ENCODE measurements at places on chromosomes 7 and 10.

DNA sequence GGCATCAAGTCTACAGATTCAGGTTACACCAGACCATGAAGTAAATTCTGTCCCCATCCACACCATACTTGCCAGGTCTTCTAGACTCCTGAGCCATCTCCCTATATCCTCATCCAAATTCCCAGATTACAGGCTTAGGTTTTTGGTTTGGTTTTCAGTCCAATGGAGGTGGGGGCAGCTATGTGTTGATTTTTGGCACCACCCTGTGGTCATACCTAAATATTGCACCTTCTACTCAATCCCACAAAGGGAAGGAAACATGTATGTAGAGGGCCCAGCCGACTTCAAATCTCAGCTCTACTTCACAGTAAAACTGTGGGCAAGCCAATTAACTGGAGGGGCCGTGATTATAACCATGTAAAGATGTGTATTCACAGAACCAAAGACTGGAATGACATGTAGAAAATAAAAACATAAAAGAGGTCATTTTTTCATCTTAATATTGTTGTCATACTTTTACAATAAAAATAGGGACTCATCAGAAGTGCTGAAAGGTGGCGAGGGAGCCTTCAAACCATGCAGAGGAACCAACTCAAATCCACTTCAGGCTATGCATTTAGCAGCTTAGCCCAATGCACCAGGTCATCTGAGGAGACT is 19.8 kb downstream of the ERCC6 start:
- no peak for DNase-seq

GRCh38 chr7:132446260-132446659 is 130.0 kb downstream of the PLXNA4 start:
- DNase-seq = no peak

- DNase-seq = no peak
Observed at GRCh38 chr7:26603631-26604030, 260.8 kb downstream of the SKAP2 start.

GRCh38 chr10:96118604-96119450 is 11.3 kb upstream of the ZNF518A start:
- DNase-seq = no peak

DNA sequence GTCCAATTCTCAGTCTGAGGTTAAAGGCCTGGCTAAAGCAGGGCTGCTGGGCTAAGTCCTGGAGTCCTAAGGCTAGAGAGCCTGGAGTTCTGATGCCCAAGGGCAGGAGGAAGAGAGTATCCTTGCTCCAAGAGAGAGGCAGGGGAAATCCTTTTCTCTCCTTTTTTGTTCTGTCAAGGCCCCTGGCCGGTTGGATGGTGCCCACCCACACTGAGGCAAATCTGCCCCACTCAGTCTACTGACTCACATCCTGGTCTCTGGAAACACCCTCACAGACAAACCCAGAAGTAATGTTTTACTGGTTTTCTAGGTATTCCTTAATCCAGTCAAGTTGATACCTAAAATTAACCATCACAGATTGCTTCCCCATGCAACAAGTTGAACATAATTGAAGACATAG is 23.0 kb downstream of the ZNF518A start:
- no peak for DNase-seq

GRCh38 chr10:76645341-76645740 is 992.3 kb downstream of the KCNMA1 start:
- no peak for DNase-seq

DNA sequence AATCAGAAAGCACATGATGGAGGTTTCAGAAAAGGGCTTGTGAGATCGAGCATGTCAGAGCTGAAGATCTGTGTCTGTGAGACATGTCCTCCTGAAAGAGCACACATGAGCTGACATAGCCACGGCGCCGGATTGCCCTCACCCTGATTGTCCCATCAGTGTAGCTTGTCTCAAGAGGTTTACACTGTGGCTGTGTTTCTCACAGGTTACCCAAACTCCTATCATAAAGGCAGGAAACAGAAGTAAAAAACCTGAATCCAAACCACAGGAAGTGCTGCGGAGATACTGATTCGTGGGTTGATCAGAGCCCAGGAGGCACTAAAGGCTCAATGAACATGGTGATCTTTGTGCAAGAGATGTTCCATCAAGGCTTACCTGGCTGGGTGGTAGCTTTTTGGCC is 3.9 kb upstream of the ATP6V0E2 start:
- DNase-seq = peak; percentile 72

DNA sequence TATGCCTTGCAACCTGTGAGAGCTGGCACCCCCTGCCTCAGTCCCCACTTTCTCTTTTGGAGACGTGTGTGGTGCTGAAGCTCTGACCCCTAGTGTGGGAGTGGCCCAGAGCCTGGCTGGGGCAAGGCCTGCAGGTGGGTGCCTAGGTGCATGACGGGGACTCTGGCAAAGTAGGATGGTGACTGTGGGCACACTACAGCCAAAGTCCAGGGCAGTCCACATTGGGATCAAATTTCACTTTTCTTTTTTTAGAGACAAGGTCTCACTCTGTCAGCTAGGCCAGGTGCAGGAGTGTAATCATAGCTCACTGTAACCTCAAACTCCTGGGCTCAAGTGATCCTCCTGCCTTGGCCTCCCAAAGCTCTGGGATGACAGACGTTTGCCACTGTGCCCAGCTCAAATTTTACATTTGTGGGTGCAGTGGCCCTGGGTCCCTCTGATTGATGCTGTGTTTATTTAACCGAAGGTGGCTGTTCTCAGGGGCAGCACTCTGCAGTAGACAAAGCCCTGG is 52.3 kb downstream of the NEURL1 start:
- no peak for DNase-seq

DNA sequence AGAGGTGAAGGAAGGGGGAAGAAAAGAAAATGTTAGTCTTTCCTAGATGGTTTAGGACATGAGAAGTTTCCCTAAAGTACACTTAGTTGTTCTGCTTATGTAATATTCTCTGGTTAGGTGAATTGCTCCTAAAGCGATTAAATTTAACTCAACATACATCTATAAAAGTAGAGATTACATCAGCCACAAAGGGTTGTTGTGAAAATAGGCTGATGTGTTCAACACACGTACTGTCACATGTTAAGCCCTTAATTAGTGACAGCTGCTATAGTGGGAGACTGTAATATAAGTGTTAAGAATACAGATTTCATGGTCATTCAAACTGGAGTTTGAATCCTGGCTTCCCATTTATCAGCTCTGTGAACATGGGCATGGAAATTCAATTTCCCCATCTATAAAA is 12.8 kb downstream of the HECTD2 start:
- DNase-seq = no peak

GRCh38 chr10:48234787-48235186 is 39.7 kb downstream of the FRMPD2 start:
- no peak for DNase-seq

DNA sequence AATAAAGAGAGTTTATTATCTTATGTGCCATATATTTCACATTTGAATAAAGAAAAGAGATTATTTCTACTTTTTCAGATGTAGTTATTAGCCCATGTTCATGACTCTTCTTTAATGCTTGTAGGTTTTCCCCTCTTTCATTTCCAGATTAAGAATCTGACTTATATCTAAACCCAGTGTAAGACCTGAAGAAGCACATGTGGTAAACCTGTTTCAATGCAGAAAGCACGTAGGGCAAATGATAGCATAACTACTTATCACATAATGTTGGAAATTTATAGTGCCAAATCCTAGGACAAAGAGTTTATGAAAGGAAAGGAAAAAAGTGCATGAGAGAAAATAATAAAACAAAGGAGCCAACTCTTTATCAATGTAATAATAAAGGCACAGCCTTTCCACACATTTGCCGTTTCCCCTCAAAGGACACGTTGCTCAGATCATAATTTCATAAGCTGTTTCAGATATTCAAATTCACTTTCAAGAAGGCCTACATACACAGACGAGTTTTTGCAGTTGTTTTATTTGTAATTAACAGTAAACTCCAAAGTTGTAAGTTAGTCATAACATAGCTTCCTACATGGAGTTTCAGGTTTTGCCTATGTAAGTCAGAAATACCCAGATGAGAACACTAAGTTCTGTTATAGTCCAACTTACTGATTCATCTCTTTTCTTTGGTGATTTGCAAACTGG is 88.8 kb upstream of the MDFIC start:
- no peak for DNase-seq

DNA sequence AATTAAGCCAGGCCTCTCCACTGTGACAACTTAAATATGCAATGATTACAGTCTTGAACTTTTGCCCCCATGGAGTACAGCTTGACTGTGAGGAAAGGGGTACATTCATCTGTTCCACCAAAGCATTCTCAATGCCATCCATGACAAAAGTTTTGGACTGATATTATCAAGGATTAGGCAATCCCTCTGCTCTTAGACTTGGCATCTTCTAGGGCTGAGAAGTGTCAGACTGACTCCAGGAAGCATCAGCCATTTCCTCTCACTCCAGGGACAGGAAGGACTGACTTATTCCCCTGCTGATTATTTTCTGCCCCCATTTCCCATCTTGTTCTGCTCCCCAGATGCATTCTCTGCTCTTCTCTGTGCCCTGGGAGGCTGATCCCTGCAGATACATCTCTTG is 69.7 kb downstream of the ZNF365 start:
- no peak for DNase-seq

DNA sequence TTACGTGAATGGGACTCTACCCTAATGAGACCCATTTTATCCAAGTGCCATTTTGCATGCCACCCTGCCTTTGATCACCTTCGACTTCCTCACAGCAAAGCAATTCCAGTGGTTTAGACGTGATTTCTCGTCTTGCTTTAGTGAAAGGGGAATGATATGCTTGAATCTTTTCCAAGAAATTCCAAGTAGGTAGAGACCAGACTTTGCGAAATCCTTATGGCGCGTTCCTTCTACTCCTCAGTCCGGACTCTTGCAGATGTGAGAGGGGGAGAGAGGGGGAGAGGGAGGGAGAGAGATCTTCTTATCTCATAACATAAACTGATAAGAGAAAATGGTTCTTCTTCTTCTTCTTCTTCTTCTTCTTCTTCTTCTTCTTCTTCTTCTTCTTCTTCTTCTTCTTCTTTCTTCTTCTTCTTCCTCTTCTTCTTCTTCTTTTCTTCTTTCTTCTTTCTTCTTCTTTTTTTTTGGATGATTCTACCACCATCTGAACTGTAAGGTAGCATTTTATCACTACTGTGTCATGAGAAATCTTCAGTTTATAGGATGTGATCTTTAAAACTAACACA is 883 bp downstream of the SPAG6 start:
- DNase-seq = no peak

- DNase-seq = no peak
Observed at GRCh38 chr7:43888993-43889945, 17.1 kb downstream of the URGCP start.

DNA sequence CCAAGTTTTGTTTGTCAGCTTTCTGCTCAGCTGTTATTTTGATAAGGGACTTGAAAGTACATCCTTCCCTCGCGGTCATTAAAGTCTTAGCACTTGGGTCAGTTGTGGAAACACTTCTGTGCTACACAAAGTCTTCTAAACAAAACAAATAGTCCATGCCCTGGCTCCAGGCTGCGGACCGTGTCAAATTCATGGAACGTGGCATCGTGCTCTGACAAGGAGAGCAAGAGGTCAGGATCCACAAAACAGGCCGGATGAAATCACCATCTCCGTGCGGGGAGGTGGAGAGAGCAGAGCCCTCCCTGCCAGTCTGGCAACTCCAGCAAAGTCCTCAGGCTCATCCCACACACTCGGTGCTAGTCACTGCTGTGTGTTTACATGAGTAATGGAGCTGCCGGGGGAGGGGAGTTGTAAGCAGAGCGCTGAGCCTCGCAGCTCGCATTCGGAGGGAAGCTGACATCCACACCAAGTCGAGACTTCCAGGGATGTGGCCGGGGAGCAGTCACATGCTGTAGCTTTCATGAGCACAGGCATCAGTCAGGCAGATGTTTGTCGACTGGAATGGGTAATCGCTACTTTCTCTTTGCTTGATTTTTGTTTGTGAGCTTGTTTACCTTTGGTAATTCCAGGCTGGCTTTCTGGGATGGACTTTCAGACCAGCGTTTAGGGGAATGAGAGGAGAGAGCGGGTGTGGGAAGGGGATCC is 147.6 kb downstream of the ARID5B start:
- peak; percentile 97 for DNase-seq

DNA sequence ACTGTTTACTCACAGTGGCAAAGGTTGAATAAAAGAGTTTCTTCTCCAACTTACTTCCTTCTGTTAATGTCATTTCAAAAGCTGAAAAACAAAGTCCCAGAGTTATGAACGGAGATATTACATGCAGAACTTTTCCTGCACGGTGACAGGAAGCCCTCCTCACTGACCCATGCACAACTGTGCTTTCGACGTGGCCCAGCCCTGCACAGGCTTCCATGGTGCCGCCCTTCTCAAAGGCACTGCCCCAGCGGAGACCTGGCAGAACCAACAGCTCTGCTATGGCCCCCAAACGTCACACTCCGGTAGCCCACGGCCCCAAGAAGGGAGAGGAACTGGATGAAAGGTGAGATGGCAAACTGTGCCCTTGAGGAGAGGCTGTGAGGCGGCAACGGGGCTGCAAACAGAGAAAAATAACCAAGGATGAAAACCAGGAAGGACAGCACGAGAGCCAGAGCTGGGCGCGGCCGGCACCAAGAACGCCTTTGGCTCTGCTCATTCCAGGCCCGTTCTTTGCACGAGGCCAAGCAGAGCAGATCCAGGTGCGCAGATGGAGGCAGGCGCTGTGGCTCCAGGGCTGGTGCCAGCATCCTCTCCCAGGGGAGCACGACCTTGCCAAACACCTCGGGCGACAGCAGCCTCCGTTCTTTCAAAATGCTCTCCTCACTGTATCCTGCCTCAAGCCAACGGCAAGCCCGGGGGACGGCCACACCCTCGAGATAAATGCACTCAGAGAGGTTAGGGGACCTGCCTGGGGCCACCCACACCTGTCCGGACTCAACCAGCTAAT is 7.0 kb upstream of the FUOM start:
- DNase-seq = no peak

DNA sequence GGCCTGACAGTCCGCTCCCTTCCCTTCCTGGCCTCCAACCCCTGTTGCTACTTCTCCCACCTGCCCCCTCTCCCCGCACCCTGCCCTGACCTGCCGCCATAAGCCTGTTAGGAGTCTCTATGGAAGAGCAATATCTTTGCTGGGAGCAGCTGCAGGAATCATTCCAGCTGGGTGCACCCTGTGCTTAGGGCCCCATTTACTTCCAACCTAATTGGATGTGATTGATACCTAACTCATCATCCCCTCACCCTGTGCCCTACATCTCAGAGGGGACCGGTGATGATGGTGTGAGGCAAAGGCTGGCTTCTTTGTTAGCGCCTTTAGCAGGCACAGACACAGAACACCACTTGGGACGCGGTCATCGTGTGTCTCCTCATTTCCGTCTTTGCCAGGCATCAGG is 80.0 kb upstream of the FAM180A start:
- DNase-seq = no peak

GRCh38 chr10:16795410-16796073 is 21.7 kb downstream of the RSU1 start:
- no peak for DNase-seq

GRCh38 chr7:143408252-143408685 is 387 bp downstream of the EPHA1 start:
- peak; percentile 84 for DNase-seq

Data from lower leg skin (tissue), 4 donors.